ENCODE measurements at places on chromosomes 3 and 15. TPM values are rescaled to one million over a fixed set of nuclear protein-coding genes. Genes with fewer than 3 reads are reported as not detected.

ZNF385D gene
- total RNA-seq, result 0.42 TPM

DAPK2 gene
- total RNA-seq, result 5.1 TPM

TRAT1 gene
- total RNA-seq, result not detected

AHSG gene
- total RNA-seq, result 0.11 TPM

SLC12A1 gene
- not detected for total RNA-seq

CCR1 gene
- total RNA-seq, result not detected

GATA2 gene
- total RNA-seq, result 4.5 TPM

AMOTL2 gene
- 52.4 TPM for total RNA-seq

GOLGA6D gene
- total RNA-seq, result not detected

CIDEC gene
- 50.4 TPM for total RNA-seq

DISP2 gene
- 1.0 TPM for total RNA-seq

CSPG4 gene
- total RNA-seq, result 0.13 TPM

ATP13A5 gene
- total RNA-seq, result not detected

TTLL13 gene
- total RNA-seq, result 0.12 TPM

SLCO2A1 gene
- total RNA-seq, result 0.02 TPM

RARRES1 gene
- 11.2 TPM for total RNA-seq

SLC28A2 gene
- total RNA-seq, result not detected

KIF15 gene
- total RNA-seq, result 8.1 TPM

MEX3B gene
- 4.2 TPM for total RNA-seq

RHCG gene
- 35.5 TPM for total RNA-seq

CLDND1 gene
- 57.9 TPM for total RNA-seq

CTXND1 gene
- not detected for total RNA-seq

FBN1 gene
- 7.4 TPM for total RNA-seq

RTP3 gene
- not detected for total RNA-seq

ZDHHC19 gene
- not detected for total RNA-seq

CPNE9 gene
- 0.17 TPM for total RNA-seq

HDC gene
- 0.08 TPM for total RNA-seq
